Nephron progenitor cell (in vitro differentiated cells): ENCODE measurements at places on chromosomes 2 and 18.

DNA sequence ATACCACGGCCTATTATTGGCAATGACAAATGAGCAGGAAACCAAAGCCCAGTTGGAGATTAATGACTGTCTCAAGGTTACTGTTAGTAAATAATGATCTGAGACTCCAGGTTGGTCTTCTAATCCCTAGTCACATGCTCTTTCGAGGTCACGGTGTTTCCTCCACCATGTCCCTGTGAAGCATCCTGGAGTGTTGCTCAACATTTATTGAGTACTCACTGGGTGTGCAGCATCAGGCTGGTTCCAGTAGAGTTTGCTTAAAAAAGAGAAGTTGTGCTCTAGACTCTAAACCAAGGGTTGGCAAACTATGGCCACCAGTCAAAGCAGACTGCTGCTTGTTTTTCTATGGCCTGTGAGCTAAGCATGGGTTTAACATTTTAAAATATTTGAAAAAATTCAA is 263.8 kb upstream of the ATP5MC3 start:
- DNase-seq, result no peak
- H3K27ac ChIP-seq, result no peak overlapping the region
- no peaks in the 10 kb centered on the region for H3K36me3 ChIP-seq
- peaks cover 38% of the 10 kb centered on the region for H3K4me1 ChIP-seq
- H3K4me3 ChIP-seq, result no peak overlapping the region
- peaks cover 9% of the 10 kb centered on the region for H3K27me3 ChIP-seq

DNA sequence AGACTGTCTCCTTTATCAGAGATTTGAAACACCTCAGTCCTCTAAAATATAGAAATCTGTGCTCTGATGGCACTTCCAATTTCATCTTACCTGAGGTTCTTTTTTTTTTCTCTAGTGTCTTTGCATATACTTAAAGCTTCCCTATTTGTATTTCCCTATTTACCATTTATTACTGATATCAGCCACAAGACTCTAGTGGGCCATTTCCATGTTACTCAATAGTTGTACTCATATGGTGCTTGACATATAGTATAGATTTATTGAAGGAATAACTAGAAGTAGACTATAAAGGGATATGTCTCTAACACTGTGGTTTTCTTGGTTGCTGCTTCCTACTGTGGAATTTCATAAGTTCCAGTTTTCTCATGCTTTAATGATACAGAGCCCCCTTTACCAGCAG is 3.0 kb downstream of the RBM45 start:
- no peaks in the 10 kb centered on the region for H3K36me3 ChIP-seq
- DNase-seq, result no peak
- peaks cover 9% of the 10 kb centered on the region for H3K27me3 ChIP-seq
- no peak overlapping the region for H3K4me3 ChIP-seq

GRCh38 chr2:119015845-119016244 is 73.9 kb downstream of the MARCO start:
- H3K27me3 ChIP-seq, result peaks cover 60% of the 10 kb centered on the region
- DNase-seq, result no peak
- H3K4me3 ChIP-seq, result no peak overlapping the region
- H3K4me1 ChIP-seq, result no peaks in the 10 kb centered on the region

- DNase-seq, result no peak
- no peaks in the 10 kb centered on the region for H3K4me1 ChIP-seq
- no peaks in the 10 kb centered on the region for H3K27me3 ChIP-seq
- H3K36me3 ChIP-seq, result no peaks in the 10 kb centered on the region
- no peak overlapping the region for H3K27ac ChIP-seq
These were observed 38.2 kb upstream of the PPM1B start for GRCh38 chr2:44130441-44130840.

- no peak overlapping the region for H3K4me3 ChIP-seq
- peaks cover 8% of the 10 kb centered on the region for H3K27me3 ChIP-seq
- H3K27ac ChIP-seq, result peak overlapping the region; percentile 1
- H3K4me1 ChIP-seq, result peaks cover 21% of the 10 kb centered on the region
- no peak for DNase-seq
These were observed 269.2 kb downstream of the FIGN start for GRCh38 chr2:163466331-163467250.

DNA sequence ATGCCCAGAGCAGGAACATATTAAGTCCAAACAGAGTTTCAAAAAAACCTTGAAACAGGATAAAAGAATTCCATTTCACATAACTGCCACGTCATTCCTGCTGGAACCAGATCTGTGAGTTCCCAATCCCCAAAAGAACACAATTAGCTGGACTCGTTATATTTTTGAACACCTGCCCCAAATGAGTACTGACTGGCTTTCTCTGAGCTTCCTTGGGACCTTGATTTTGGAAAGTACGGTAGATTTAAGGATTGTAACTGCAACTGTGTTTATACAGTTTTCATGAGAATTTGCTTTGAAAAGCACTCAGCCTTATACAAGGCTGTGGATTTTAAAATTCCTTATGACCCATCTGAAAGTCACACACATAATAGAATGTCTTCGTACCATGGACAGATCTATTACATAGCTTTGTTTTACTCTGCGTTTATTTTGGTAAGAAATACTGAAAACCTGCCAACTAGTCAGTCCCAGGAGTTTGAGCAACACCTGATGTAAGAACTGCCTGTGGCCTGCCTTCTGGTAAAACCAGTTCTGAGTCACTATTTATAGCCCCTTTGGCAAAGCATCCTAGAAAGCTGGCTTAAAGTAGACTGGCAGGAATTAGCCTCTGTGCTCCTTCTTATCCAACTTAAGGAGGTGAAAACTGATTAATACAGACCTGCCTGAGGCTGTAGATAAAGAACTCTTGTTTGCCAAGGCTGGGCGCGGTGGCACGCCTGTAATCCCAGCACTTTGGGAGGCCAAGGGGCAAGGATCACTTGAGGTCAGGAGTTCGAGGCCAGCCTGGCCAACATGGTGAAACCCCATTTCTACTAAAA is 48.1 kb downstream of the MERTK start:
- H3K36me3 ChIP-seq, result peaks cover 20% of the 10 kb centered on the region
- DNase-seq, result no peak
- H3K4me3 ChIP-seq, result no peak overlapping the region
- peaks cover 2% of the 10 kb centered on the region for H3K27me3 ChIP-seq
- peaks cover 29% of the 10 kb centered on the region for H3K4me1 ChIP-seq

- H3K27me3 ChIP-seq, result peaks cover 21% of the 10 kb centered on the region
- no peak for DNase-seq
- peaks cover 9% of the 10 kb centered on the region for H3K4me1 ChIP-seq
- no peaks in the 10 kb centered on the region for H3K36me3 ChIP-seq
These were observed 27.4 kb downstream of the DBI start for GRCh38 chr2:119393971-119394748.

GRCh38 chr2:24824966-24825882 is 32.0 kb downstream of the CENPO start:
- H3K36me3 ChIP-seq, result peaks cover 54% of the 10 kb centered on the region
- peaks cover 3% of the 10 kb centered on the region for H3K27me3 ChIP-seq
- DNase-seq, result no peak
- H3K27ac ChIP-seq, result no peak overlapping the region
- peaks cover 30% of the 10 kb centered on the region for H3K4me1 ChIP-seq

GRCh38 chr2:215635788-215636139 is 199.9 kb upstream of the FN1 start:
- H3K36me3 ChIP-seq, result peaks cover 47% of the 10 kb centered on the region
- H3K27me3 ChIP-seq, result no peaks in the 10 kb centered on the region
- H3K27ac ChIP-seq, result no peak overlapping the region
- H3K4me3 ChIP-seq, result no peak overlapping the region

GRCh38 chr2:240886678-240887609 is 9.0 kb downstream of the MAB21L4 start:
- no peak overlapping the region for H3K4me3 ChIP-seq
- H3K36me3 ChIP-seq, result no peaks in the 10 kb centered on the region
- no peaks in the 10 kb centered on the region for H3K4me1 ChIP-seq
- DNase-seq, result no peak

DNA sequence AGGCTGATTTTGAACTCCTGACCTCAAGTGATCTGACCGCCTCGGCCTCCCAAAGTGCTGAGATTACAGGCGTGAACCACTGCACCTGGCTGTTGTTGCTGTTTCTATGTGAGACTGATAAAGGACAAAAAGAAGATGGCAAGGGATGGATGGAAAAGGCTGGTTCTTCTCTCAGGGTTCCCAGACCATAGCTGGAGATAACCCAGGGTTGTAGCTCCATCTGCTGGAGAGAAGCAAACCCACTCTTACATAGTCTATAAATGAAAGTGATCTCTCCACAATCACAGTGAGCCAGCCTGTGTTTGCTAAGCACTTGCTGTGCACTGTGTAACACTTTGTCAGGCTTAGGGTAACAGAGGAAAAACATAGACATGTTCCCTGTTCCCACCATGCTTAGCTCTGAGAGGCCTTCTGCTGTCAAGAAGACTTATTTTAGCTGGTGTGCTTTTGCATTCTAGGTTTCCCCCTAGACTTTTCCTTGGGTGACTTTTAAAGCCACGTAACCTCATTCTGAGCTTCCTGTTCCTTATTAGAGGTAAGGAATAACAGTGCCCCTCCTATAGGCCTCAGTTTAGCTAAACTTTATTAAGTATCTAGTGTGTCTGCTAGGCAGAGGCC is 49.7 kb downstream of the LIMS1 start:
- H3K27me3 ChIP-seq, result no peaks in the 10 kb centered on the region
- H3K4me3 ChIP-seq, result no peak overlapping the region
- H3K4me1 ChIP-seq, result peaks cover 67% of the 10 kb centered on the region
- peak; percentile 48 for DNase-seq
- peak overlapping the region; percentile 55 for H3K27ac ChIP-seq

GRCh38 chr2:241726459-241726858 is 8.0 kb upstream of the D2HGDH start:
- DNase-seq, result no peak
- no peak overlapping the region for H3K4me3 ChIP-seq
- H3K4me1 ChIP-seq, result peaks cover 9% of the 10 kb centered on the region
- no peaks in the 10 kb centered on the region for H3K27me3 ChIP-seq

- peaks cover 23% of the 10 kb centered on the region for H3K4me1 ChIP-seq
- H3K27ac ChIP-seq, result no peak overlapping the region
These were observed 62.9 kb downstream of the POMC start for GRCh38 chr2:25105336-25106085.

DNA sequence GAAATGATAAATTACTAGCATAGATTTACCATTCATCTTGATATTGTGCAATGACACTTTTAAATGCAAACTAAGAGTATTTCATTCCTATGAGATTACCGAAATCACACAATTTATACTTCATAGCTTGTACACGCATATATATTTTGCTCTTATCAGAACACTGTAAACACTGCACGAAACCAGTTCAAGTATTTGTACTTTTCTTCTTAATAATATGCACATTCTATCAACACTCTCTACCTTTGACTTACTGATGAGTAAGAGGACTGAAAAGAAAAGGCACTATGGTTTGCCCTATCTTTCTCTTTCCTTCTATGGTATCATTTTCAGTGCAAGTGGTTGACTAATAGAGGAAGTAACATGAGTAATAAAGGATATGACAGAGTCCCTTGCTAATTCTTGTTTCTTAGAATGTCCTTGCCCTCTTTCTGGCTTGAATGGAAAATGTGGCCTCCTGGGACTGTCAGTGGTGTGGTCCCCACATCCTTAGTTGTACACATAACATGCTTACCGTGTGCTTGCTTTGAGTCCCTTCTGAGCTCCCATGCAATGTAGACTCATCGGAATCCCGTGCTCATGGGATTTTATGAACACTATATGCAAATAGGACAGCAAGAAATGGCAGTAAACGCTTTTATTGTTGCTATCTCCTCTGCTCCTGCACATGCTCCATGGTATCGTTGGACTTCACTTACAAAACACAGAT is 363.5 kb upstream of the TNP1 start:
- H3K4me1 ChIP-seq, result peaks cover 3% of the 10 kb centered on the region
- no peak overlapping the region for H3K4me3 ChIP-seq
- H3K36me3 ChIP-seq, result no peaks in the 10 kb centered on the region
- no peak for DNase-seq
- H3K27ac ChIP-seq, result no peak overlapping the region
- peaks cover 6% of the 10 kb centered on the region for H3K27me3 ChIP-seq

DNA sequence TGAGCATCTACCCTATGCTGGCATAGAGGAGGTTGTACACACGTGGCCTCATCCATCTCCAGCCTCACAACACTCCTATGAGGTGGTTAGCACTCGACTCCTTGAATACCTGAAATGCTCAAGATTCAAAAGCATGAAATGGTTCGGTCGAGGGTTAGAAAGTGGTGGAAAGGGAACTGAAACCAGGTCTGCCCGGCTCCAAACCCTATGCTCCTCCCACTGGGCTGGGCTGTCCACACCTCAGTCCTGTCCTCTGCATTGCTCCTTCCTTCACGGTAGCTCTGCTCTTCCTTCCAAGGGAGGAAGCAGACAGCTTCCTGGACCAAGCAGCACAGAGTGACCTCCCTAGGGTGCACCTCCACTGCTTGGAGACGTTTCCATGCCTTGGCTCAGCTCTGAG is 565.2 kb upstream of the ID2 start:
- H3K27me3 ChIP-seq, result no peaks in the 10 kb centered on the region
- no peaks in the 10 kb centered on the region for H3K36me3 ChIP-seq

DNA sequence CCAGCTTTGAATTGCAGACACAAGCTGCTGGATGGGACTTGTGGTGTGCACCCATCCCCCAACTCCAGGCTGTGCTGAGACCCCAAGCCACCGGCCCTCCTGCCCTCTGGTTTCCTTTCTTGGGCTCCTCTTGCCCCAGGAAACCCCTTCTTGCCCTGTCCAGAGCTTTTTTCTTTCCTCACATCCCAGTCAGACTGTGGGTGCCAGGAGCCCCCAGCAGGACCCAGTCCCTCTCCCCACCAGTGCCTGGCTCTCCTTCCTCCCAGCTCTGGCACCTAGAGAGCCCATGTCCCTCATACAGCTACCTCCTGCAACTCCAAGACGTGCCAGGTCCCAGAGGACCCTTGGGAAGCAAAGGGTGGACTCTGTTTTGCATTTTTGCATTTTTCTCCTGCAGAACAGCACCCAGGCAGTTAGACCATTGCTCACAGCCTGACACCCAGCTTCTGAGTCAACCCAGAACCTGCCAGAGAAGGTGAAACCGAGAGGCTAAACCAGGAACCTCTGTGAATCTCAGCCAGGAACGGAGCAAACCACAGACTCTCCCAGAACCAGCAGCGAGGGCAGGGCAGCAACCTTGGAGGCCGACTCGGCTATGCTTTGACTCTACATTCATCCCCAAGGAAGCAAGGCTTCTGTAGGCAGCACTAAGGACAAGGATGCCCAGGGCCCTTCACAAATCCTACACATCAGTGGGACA is 221.1 kb downstream of the ANAPC1 start:
- H3K27ac ChIP-seq, result no peak overlapping the region
- no peak for DNase-seq
- no peaks in the 10 kb centered on the region for H3K36me3 ChIP-seq
- H3K4me3 ChIP-seq, result no peak overlapping the region

- no peak overlapping the region for H3K27ac ChIP-seq
- no peaks in the 10 kb centered on the region for H3K36me3 ChIP-seq
- no peak overlapping the region for H3K4me3 ChIP-seq
- DNase-seq, result no peak
These were observed 18.9 kb upstream of the DPP4 start for GRCh38 chr2:162092658-162093556.

GRCh38 chr18:24446453-24446852 is 14.0 kb upstream of the HRH4 start:
- no peak overlapping the region for H3K27ac ChIP-seq
- no peaks in the 10 kb centered on the region for H3K27me3 ChIP-seq
- no peak for DNase-seq
- no peaks in the 10 kb centered on the region for H3K4me1 ChIP-seq
- peaks cover 80% of the 10 kb centered on the region for H3K36me3 ChIP-seq
